ENCODE measurements at places on chromosomes 7 and 10. TPM values are rescaled to one million over a fixed set of nuclear protein-coding genes. Genes with fewer than 3 reads are reported as not detected.

Gene ADAMTS14
- total RNA-seq, result 2.9 TPM

Gene VWDE
- total RNA-seq, result under 0.01 TPM

Gene MEIG1
- total RNA-seq, result 1.2 TPM

GRCh38 chr7:39310699-39311098 is 255.5 kb upstream of the YAE1 start:
- DNase-seq, result no peak

DNA sequence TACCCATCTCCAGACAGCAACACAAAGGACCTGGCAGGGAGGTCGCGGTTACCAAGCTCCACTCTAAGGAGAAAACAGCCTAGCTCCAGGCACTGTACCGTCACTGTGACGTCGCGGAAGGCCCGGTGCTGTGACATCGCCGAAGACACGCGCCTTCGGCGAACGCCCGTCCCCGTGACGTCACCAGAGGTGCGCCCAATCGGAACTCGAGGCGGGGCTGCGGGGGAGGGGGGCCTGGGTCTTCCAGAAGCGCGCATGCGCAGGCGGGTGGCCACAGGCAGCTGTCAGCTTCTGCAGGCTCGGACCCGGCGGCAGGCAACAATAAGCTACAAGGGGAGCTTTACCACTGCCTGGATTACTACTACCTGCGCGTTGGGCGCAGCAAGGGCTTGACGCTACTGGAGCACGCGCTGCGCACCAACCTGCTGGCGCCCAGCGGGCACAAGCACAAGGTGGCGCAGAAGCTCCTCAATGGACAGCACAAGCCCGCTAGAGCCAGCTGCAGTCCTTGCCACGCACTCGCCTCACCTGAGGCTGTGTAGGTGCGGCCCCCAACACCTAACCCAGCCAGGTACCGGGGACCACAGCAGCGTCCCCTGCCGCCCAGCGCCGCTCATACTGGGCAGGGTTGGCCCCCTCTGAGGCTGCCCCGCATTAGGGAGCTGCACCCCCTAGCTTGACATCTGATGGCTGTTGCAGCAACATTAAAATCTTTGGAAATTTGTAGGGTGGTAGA is 208.4 kb downstream of the TPST1 start:
- DNase-seq, result peak; percentile 94

- no peak for DNase-seq
Observed at GRCh38 chr7:155773531-155773930, 38.7 kb downstream of the SHH start.

DNA sequence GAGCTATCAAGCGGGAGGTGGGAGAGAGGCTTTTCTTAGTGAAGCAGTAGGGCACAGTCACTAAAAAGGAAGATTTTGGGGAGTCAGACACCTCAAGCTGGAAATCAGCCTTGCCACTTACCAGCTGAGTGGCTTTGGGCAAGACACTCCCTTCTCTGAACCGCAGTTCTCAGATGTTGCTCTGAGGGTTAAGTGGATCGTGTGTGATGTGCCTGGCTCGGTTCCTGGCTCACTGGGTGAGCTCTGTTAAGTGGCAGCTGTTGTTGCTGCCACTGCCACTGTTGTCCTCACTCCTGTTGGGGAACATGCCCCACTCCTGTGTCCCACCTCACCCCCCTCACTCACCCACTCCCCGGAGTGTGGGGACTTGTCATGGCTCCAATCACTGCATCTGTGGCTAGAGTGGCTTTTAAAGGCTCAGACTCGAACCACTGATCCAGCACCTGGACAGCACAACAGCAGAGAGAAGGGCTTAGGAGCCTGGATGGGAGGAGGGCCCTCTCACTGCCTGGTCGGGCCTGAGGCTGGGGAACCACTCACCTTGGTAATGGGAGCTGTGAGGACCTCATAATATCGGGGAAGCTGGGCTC is 20.0 kb downstream of the PYROXD2 start:
- DNase-seq, result no peak

GRCh38 chr7:33841031-33841430 is 64.3 kb upstream of the BMPER start:
- DNase-seq, result no peak

DNA sequence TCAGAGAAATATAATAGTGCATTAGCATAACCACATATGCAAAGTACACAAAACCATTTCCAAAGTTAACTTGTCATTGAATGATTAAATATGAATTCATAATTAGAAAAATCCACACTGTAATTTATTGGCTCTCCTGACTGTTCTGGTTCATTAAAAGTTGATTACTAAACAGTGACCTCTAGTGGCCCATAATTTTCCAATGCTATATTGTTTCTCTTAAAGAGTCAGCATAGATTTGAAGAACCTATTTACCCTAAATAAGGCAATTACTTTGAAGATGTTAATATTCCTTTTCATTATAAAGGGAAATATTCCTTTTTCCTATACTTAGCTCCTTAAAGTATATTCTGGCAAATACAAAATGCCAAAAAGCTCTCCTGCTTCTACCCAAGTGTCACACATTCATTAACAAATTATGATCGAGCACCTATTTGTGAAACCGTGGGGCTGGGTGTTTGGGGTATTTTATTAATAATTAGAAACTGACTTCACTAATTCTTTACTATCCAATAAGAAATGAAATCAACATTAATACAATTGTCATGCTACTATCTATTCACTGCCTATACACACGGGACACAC is 86.2 kb downstream of the HIBADH start:
- no peak for DNase-seq

DNA sequence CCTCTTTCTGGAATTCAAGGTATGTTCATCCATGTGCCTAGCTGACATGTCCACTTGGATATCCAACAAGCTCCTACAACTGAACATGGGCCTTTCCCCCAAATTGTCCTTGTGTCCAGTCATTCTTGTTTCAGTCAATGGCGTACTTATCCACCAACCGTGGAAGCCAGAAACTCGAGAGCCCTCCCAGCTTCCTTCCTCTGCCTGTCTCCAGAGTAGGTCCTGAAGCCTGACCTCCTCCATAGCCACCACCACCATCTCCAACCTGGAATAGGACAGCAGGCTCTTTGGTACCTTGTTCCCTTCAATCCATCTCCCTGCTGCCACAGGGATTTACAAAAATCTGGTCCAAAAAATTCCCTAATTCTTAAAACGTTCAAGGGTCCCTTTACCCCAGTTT is 305.1 kb downstream of the RPS24 start:
- no peak for DNase-seq

DNA sequence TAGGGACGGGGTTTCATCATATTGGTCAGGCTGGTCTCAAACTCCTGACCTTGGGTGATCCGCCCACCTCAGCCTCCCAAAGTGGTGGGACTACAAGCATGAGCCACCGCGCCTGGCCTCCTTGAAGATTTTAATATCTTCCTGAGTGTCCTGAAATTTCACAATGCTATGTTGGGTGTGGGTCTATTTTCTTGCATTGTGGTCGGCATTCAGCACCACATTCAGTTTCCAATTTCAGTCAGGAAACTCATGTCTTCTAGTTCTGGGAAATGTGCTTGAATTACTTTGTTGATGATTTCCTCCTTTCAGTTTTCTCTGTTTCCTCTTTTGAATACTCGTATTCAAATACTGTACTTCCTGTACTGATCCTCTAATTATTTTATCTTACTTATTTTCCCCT is 49.3 kb upstream of the IL6 start:
- no peak for DNase-seq

GRCh38 chr10:54903745-54904144 is 102.7 kb upstream of the PCDH15 start:
- DNase-seq, result no peak

GRCh38 chr10:101043363-101043707 is 12.3 kb downstream of the SFXN3 start:
- peak; percentile 90 for DNase-seq

DNA sequence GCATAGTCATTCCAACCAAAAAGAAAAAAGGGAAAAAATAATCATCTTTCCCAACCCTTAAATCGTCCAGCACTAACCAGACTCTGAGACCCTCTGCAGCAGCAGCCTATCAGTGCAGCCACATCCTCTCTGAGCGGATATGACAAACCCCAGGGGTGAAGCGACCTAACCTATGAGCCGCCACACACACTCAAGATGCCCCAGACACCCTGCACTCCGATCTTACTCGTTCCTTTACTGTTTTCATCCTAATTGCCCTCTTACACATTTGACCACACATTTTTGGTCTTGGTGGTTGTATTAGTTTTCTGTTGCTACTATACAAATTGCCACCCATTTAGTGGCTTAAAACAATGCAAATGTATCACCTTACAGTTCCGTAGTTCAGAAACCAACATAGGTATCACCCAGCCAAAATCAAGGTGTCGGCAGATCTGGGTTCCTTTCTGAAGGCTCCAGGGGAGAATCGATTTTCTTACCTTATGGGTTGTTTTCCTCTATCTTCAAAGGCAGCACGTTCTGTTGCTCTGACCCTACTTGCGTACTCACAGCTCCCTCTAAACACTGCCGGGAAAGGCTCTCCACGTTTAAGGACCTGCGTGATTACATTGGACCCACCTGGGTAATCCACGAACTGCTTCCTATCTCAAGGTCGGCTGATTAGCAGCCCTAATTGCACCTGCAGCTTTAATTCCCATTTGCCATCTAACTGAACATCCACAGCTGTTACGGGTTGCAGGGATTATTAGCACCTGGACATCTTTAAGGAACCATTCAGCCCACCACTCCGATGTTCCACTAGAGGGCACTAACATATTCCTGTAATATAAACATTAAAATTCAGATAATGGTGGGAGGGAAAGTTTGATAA is 37.3 kb upstream of the PRSS1 start:
- DNase-seq, result no peak

DNA sequence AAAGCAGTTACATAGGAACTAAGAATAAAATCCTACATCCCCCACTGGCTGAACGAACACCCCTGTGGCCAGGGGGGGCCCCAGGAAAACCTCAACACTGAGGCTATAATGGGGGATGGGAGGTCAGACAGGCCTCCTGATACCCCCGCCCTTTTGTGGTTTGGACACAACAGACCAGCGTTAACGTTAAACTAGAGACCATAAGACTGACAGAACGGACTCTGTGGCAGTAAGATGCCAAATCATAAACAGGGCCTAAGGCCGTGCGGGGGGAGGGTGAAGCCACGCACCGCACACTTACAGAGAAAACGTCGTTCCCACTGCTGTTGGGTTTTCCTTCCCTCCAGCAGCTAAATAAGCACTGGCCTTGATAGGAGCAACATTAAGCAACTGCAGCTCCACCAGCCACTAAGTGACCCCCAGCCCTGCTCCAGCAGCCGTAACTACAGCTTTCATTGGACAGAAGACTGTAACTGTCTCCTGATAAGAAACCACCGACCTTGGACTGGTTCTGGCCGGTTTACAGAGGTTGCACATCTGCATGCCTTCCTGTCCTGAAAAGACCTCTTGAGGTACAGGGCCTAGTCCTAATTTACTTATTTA is 3.4 kb upstream of the PPP2R2D start:
- no peak for DNase-seq

GRCh38 chr10:97520978-97521761 is 22.4 kb downstream of the UBTD1 start:
- no peak for DNase-seq
